Renal cortex interstitium (tissue), 15 donors: ENCODE measurements at places on chromosomes 1 and 21. TPM values are rescaled to one million over a fixed set of nuclear protein-coding genes. Genes with fewer than 3 reads are reported as not detected.
A peak's percentile ranks its signal among the peaks of the same experiment; 100 is the strongest.

- no peak for DNase-seq
Measured at GRCh38 chr1:43660355-43660754, 10.4 kb downstream of the KDM4A start.

The LMOD1 gene
- 3.4 TPM for polyA plus RNA-seq

The AXDND1 gene
- polyA plus RNA-seq, result 29.1 TPM

The RGS18 gene
- polyA plus RNA-seq, result 2.2 TPM

DNA sequence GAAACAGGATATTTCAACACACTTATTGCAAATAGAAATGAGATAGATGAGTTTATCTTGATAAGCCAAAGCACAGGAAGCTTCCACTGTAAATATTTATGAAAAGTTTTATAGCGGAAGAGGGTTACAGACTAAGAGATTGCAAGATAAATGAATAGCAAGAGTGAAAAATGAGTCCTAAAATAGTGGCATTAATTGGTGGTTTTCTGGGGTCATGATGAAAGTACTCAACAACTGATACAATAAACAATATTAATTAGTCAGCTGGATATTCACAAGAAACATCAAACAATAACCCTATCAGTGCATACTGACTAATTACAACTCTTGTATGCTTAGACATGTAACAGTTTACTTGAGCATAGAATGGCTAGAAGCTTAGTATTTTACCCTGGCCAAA, 154.8 kb upstream of the CHODL start:
- no peak for DNase-seq

The TMEM200B gene
- polyA plus RNA-seq, result 17.5 TPM

GRCh38 chr1:54266195-54266594, 66.2 kb downstream of the MRPL37 start:
- DNase-seq, result no peak

The CHRM3 gene
- polyA plus RNA-seq, result 7.7 TPM

DNA sequence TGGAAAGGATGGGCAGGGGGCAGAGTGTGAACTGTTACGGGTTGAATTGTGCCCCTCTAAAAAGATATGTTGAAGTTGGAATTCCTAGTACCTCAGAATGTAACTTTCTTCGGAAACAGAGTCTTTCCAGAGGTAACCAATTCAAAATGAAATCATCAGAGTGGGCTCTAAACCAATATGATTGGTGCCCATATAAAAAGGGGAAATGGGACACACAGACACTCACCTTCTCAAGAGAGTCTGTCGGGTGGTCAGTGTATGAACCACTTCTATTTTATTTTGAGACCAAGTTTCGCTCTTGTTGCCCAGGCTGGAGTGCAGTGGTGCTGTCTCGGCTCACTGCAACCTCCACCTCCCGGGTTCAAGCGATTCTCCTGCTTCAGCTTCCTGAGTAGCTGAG, 7.6 kb downstream of the EDARADD start:
- no peak for DNase-seq

GRCh38 chr1:115331558-115332331, 6.3 kb downstream of the NGF start:
- DNase-seq, result no peak

DNA sequence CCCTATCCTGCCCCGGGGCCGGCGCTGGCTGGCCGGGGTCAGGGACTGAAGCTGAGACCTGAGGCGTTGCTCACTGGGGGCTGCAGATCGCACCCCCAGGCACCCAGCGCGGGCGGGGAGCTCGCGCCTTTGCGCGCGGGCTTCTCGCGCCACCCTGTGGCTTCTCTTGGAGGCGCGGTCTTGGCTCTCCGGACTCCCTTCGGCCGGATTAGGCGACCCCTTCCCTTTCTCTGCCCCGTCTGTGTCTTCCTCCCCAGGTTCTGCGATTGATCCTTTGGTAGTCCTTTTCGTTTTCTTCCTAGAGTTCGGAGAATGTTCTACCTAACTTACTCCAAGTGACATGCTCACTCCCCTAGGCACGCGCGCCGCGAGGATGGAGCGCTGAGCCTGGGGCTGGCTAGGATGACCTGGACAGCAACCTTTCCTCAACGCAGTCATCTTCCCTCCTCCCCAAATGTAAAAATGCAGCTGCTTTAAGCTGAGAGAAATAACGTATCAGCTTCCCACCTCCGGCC, 495 bp upstream of the NTRK1 start:
- DNase-seq, result no peak

DNA sequence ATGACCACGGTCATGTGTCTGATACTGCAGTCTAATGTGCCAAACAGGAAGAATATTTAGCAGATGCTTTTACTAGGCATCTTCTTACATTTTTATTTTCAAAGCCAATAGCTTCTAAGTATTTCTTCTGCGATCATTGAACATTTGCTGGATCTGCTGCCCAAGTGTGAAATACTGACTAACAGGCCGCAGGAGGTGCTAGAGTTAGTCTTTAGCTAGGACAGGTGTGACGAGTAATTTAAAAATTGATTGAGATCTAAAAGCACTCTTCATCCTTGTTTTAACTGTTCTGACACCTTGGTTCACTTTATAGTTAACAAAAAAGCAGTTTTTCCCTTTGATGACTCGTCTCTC, 748 bp upstream of the FAM78B start:
- no peak for DNase-seq

- no peak for DNase-seq
Measured at GRCh38 chr1:207459008-207459407, 4.9 kb downstream of the CR2 start.

DNA sequence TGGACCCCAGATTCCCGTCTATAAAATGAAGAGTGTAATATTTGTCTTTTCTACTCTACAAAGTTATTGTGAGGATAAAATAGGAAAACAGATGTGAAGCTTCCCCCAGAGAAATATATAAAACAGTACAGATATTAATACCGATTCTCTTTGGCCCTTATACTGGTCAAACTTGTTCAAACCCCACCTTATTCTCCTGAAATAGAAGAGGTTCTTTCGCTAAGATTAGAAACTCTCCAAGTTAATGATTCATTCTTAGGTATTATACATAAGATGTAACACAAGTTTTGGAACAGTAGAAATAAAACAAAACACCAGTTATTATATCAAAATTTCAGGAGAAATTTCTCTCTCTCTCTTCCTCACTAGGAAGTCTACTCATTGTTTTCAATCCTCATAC, 852.4 kb upstream of the ADAMTS5 start:
- no peak for DNase-seq

- DNase-seq, result no peak
Measured at GRCh38 chr1:21955058-21955457, 17.9 kb upstream of the HSPG2 start.

DNA sequence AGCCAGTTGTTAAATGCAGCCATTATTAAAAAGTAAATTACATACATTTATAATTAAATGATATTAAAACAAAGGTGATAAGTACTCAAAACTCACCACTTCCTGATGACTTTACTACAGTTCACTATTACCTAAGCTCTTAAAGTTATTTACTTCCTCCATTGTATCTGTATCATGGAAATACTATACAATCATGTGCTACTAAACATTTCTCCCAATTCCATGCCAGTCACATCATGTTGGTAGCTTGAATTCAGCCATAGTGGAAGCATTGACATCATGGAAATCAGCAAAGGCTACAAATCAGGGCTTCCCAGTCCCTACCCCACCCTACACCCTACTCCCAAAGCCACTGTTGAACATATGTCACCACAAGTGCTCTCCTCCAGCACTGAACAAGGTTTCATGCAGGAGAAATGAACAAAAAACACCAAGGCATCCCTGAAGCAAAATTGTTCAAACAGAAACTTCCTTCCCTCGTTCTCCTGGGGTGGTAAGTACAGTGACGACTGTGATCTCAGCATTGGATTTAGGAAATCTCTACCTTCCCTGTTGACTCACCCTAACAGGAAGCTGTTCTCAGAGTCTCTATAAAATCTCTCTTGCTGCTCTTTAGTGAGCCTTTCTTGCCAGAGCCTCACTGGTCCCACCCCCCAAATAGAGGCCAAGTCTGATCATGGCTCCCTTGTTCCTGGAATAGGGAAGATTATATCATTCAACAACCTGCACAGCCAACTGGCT, 12.7 kb downstream of the VSIG8 start:
- no peak for DNase-seq

The PTCH2 gene
- 5.5 TPM for polyA plus RNA-seq

The PLEKHN1 gene
- 0.47 TPM for polyA plus RNA-seq

The ENTREP3 gene
- 28.1 TPM for polyA plus RNA-seq

The TEX38 gene
- 0.57 TPM for polyA plus RNA-seq

- no peak for DNase-seq
Measured at GRCh38 chr1:21313886-21314721, 23.8 kb upstream of the ECE1 start.

DNA sequence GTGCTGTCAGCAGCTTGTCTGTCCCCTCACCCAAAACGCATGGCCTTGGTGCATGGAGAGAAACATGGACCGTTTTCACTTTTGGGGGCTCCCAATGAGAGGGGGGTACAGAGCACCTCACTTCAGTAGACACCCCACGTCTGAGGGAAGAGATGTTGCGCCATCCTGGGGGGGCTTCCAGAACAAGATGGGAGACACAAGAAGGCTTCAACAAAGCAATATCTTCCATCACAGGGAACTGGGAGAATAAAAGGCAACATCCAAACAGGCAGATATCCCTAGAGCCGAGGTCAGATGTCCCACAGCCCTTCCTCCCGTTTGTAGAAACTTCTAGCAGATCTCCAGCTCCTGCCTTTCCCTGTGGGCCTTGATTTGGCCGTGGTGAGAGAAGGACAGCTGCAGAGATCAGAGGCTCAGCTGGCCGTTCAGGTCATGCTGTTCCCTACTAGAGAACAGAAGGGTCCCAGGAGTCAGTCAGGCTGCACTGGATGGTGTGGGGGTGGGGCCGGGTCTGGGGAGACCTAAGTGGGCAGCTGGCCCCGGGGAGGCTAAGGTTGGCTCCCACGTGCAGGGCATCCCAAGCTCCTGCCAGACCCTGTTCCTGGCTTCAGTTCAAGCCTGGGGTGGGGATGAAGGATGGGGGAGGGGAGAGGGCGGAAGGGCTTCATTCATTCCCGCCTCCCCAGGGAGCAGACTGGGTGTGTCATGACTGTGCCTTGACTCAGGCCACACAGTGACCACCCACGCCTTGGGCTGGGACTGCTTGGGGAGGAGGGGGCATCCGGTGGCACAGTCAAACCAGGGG, 4.4 kb downstream of the PLOD1 start:
- DNase-seq, result no peak

The SOX13 gene
- polyA plus RNA-seq, result 57.4 TPM

- DNase-seq, result no peak
Measured at GRCh38 chr1:192448026-192448578, 127.5 kb upstream of the RGS1 start.

The TP73 gene
- 0.73 TPM for polyA plus RNA-seq

GRCh38 chr1:197915862-197916499, 1.2 kb upstream of the LHX9 start:
- peak; percentile 39 for DNase-seq

DNA sequence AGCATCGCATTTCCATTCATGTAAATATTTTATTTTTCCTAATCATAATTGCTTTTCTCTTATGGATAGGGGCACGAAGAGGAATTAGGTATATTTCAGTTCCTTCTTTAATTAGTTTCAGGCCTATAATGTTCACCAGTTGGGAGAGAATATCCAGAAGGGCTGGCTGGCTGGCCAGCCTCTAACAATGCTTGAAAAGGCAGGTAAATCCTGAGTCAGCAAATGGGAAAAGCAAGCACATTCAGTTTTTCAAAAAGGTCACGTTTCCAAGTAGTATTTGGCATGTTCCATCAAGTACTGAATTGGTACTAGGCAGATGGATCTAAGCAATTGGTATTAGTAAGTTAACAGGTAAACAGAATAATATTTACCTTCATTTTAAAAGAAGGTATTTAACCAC, 8.0 kb downstream of the RAB29 start:
- no peak for DNase-seq

The TBX19 gene
- 2.1 TPM for polyA plus RNA-seq

- DNase-seq, result no peak
Measured at GRCh38 chr1:184118046-184118445, 66.5 kb downstream of the TSEN15 start.

DNA sequence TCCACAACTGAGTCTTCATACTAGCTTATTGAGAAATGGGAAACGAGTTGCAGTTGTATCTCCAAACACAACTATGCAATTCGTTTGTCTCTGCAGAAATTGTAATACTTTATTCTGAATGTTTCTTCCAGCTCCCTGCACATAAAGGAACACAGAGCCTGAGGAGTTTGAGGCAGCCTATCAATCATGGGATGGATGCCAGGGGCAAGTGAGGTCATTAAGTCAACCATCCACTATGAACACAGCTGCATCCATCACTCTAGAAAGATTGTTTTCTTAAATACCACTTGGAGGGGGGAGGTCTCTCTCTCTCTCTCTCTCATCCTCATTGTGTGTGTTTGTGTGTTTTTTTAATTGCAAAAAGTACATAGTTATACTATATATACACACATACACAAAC, 2.9 kb upstream of the PSMB2 start:
- no peak for DNase-seq

DNA sequence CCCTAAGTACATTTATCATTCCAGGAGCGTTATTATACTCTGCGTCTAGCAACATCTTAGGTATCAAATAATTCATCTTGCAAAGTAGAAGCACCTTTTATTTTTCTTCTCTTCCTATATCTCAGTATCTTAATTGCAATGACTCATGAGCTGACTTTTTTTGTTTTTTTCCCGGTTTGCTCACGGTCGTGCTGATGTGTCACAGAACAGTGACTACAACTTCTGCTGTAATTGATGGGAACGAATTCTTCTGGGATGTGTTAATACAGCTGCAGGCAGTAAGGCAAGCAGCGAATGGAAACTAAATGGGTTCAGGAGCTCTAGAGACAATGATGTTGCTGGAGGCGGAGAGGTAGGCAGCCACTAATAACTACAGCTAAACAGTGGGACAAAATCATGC, 89.8 kb upstream of the TMPRSS15 start:
- no peak for DNase-seq
